NCI-H510A treated with DMSO at 0.1 percent for 48 hours (cell line): ENCODE measurements at places on chromosomes 16 and 17.

DNA sequence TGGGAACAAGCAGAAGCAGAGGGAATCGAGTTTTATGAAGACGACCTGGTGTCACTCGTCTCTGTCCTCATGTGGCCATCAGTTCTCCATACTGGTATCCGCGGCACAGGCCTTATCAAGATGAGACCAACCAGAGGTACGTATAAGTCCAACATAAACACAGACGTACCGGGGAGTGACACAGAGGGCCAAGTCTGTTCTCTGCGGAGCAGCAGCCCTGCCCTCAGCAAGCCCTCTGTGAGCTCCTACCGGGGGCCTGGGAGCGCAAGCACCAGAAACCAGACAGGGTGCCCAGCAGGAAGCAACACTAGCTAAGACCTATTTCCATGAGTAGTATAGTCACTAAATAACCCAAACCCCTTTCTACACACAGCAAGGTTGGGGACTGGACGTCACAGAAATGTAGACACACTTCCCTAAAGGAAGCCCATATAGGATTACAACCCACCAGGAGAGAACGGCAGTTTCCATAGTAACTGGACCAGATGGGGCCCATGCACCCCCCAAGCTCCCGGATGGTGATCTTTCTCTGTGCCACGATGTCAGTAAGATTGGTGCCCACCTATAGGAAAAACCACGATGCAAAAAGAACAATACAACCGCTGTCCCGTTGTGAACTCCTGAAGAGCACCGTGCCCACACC, 911 bp downstream of the ARL16 start:
- DNase-seq = no peak

DNA sequence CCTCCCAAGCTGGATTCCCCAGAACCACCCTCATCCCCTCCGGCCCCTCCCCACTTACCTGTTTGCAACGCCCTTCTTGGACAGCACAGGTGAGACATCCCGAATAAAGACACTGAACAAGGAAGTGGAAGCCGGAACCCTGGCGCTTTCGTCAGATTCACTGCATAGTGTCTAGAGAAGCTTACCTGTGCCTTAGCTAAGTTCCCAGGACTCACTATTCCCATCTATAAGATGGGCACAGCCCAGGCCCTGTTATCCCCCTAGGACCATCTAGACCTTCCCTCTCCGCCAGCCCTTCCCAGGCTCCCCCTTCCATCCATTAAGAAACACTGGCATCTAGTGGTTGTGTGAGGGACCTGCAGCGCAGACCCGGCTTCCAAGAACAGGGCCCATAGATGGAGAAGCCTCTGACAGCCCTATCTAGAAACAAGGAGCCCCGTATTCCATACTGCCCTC, 26.9 kb upstream of the RPL38 start:
- peak; percentile 77 for DNase-seq

- no peak for DNase-seq
Measured at GRCh38 chr17:21462237-21462636, 86.1 kb downstream of the KCNJ12 start.

- no peak for DNase-seq
Measured at GRCh38 chr17:57105591-57105990, 20.5 kb downstream of the AKAP1 start.

DNA sequence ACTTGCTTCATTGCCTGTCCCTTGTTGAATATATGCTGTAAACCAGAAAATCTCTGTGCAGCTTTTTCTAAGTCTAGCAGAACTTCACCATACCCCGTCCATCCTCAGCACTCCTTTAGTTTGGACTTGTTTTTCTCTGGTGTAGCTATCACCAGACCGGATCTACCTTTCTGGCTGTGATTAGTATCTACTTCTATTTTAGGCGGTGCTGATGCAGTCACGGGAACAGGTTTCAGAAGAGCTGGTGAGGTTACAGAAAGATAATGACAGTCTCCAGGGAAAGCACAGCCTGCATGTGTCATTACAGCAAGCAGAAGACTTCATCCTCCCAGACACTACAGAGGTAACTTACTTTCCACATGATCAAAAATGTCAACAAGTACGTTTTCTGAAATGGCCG, 46.4 kb downstream of the NUP88 start:
- no peak for DNase-seq

DNA sequence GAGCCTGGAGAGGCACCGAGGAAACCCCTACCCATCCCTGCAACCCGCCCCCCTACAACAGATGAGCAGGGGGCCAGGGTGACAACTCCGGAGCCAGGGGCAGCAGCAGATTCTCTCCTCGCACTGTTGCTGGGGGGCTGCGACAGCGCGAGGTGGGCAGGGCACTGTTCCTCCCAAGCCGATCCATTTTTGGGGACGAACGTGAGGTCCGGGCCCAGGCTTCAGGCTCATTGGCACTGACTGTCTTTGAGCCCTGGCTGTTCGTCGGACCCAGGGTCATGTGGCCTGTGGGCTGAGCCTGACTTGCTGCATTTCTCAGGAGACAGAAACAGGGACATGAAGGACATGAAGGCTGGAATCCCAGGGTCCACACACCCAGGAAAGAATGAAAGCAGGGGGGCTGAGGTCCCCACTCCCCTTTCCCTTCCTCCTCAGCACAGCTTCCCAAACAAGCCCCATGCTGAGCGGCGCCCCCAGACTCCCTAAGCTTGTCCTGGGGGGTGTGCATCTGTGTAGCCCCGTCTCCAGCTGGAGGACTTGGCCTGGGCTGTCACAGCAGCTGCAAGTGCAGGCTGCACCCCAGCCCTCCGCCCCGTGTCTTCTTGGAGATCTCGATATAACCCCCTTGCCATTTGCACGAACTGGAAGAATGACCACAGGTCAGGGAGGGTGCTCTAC, 18.7 kb downstream of the CEP295NL start:
- no peak for DNase-seq

DNA sequence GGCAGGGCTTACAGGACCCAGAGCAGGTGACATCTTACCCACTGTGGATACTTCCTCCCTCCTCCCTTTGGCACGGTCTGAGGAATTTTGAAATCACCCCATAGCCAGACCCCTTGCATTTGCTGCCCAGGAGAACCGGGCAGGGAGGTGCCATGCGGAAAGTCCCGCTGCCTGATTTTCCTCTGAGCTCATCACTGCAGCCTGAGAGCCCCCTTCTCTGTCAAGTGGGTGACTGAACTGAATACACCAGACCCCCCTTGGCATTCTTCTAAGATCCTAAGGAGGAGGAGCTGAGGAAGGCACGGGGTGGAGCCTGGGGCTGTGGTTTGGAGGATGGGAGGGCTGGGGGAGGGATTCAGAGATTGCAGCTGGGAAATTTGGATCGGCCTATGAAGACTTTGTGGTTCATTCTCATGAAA, 173.4 kb downstream of the RAB11FIP4 start:
- DNase-seq = no peak

DNA sequence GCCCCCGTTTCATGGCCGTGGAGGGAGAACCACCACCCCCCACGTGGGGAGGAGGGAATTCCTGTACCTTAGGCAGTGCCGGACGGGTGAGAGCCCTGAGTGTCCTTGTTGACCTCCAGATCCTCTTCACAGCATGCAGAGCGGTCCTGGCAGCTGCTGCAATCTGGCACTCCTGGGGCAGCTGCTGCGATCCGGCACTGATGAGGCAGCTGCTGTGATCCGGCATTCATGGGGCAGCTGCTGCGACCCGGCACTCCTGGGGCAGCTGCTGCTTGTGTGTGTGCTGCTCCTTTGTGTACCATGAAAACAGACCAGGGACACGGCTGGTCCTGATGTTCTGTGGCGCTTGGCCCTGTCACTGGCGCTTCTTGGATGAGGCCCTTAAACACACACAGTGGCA, 12.8 kb downstream of the ZNF778 start:
- DNase-seq = no peak

DNA sequence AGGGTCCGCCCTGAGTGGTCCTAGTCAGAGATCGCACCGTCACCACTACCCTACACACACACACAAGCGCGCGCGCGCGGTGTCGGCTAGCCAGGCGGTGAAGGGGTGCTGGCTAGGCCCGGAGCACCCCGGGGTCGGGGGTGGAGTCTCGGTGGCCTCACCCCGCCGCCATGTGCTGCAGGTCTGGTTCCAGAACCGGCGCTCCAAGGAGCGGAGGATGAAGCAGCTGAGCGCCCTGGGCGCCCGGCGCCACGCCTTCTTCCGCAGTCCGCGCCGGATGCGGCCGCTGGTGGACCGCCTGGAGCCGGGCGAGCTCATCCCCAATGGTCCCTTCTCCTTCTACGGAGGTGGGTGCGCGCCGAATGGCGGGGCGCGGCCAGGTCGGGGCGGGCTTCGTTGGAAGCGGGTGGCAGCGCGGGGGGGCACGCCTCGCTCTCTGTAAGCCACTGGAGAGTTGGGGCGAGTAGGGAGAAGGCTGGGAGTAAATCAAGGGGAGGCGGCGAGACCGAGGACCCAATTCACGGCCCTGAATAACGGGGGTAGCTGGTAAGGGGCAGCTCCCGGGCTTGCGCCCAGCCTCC, 4.8 kb downstream of the LHX1 start:
- DNase-seq = no peak

DNA sequence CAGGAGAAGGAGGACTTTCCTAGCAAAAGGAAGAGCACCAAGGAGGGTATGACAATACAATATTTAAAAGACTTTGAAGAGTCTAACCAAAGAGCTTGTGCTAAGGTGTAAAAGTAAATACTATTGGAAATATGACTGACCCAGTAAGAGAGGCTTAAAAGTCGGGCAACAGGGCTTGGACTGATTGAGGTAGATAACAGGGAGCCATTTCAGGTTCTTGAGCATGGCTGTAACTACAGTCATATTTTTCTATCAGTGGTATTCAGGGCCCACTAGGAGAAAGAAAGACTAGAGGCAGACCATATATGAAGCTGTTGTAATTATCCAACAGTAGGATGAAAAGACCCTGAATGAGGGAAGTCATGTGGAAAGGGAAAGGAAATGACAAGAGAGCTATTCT, 62.3 kb downstream of the SMURF2 start:
- no peak for DNase-seq

DNA sequence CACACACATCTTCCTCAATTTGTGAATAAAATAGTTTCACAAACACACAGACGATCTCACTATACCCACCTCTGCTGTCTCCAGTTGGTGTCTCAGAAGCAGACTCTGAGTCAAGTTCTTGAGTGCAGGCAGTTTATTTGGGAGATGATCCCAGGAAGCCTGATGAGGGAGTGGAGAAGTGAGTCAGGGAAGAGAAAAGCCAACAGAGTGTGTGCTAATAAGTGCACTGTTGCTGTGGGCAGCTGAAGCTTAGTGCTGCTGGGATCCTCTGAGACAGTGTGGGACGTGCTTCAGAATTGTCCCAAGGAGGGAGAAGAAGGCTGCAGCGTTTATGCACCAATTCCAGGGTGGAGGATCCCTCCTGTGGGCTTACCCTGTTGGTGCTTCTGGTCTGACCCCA, 423.2 kb upstream of the C16orf82 start:
- no peak for DNase-seq

DNA sequence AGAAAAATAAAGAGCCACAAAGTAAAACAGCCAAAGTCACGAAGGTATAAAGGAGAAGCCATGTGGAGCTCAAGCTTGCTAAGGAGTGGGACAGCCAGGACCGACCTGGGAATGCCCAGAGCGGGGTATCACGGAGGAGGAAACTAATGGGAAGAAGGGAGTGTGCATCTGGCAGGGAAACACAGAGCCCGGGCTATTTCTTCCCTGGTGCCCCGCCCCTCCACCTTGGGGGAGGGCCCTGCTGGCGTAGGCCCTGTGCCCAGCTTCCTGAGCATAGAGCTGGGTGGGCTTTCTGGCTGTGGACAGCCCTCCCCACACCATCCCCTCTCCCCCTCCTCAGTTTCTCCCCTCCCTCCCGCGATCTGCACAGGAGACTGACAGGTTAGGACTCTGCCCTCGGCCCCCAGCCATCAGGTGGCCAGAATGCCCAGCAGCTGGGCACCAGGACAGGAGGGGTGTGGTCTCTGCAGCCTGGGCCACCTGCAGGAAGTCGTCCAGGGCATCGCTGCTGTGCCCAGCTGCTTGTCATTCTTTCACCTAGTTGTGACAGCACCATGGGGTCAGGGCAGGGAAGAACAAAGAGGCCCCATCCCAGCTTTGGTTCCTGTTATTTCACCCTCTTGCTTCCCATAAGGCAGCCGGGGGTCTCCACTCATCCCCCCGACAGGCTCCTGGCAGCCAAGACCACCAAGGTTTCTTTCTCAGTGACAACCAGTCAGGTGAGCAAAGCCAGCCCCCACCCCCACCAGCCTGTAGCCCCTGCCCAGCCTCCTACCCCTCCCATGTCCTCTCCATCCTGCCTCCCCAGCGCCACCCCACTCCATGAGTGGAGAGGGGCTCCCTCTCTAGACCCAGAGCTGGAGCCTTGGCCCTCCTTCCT, 7.1 kb upstream of the DCAF7 start:
- DNase-seq = peak; percentile 79

- DNase-seq = no peak
Measured at GRCh38 chr17:32327911-32328310, 14.1 kb downstream of the C17orf75 start.

DNA sequence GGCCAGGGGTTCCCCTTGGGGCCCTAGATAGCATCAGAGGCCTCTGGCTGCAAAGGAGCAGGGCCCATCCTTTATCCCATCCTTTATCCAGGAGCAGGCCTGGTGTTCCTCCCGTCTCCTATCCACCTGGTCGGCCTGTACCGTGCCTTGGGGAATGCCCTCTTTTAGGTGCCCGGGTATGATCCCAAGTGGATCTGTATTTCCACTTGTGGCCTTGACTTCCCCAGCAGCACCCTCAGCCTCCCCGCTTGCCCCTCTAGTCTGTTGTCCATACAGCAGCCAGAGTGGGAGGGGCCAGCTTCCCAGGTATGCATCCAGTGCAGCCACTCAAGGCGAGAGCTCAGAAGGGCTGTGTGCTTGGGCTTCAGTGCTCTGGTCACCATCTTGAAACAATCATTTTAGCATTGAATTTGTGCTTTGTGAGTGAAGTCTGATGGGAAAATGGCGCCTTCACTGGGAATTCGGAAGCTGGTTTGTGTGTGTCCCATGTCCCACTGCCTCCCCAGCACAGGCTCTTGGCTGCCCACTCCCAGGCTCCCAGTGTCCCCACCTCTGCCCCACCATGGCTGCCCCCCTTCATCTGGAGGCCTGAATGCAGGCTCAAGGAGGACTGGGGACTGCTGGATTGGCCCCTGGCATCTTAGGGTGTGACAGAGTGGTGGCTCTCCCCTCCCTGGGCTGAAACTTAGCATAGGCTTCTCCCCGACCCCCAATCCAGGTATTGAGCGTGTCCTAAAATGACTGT, 3.3 kb upstream of the RNF112 start:
- DNase-seq = no peak

DNA sequence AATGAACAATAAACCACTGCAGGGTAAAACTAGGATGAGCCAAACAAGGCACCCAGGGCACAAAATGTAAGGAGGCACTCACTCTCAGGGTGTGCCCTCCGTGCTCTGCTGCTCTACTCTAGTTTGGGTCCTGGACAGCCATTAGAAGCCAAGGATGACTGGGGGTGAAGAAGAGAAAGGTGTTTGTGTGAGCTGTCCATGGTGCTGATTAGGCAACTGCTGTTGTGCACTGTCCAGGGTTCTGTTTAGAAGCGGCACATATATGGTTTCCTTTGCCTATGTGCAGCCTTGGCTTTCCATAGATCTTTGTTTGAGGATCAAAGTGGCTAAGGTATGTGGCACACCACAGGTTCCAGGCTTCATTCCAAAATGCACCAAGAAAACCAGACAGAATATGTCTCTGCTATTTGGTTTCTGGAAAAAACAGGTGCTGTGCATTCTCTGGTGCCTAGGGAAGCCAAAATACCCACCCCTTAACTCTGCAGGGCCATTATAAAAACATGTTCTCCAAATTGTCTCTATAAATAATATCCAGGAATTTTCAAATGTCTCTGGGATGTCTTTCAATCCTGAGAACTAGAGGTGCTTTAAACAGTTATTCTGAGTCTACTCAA, 123.5 kb downstream of the CBLN1 start:
- DNase-seq = no peak
